NCI-H82 (cell line): ENCODE measurements at places on chromosomes 13 and 19.

- no peak for DNase-seq
These were observed 394.3 kb downstream of the PCDH17 start for GRCh38 chr13:58025821-58026220.

DNA sequence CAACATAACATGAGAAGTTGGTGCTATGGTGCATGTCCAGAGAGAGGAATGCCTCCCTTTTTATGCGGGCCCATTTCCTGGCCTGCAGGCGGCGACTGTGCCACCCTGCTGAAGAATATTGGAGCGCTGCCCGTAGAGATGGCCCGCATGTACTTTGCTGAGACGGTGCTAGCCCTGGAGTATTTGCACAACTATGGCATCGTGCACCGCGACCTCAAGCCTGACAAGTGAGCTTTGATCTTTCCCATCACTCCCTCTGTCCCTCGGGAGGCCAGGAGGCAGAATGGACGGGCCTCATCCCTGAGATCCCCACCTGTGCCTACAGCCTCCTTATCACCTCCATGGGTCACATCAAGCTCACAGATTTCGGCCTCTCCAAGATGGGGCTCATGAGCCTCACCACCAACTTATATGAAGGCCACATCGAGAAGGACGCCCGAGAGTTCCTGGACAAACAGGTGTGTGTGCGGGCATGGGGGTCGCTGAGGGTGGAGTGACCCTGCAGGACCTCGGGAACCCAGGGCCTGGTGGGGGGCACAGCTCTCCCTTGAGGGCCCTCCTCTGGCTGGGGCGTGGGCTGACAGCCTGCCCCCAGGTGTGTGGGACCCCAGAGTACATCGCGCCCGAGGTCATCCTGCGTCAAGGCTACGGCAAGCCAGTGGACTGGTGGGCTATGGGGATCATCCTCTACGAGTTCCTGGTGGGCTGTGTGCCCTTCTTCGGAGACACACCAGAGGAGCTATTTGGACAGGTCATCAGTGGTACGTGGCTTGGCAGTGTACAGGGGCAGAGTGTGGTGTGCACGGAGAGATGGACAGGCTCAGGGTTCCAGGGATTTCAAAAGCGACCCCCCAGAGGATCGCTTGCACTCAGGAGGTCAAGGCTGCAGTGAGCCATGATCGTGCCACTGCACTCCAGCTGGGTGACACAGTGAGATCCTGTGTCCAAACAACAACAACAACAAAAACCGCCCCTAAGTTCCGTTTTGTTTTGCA, 16.2 kb downstream of the DNASE2 start:
- DNase-seq, result no peak

- DNase-seq, result no peak
These were observed 303.1 kb downstream of the PCDH9 start for GRCh38 chr13:66926851-66927524.

DNA sequence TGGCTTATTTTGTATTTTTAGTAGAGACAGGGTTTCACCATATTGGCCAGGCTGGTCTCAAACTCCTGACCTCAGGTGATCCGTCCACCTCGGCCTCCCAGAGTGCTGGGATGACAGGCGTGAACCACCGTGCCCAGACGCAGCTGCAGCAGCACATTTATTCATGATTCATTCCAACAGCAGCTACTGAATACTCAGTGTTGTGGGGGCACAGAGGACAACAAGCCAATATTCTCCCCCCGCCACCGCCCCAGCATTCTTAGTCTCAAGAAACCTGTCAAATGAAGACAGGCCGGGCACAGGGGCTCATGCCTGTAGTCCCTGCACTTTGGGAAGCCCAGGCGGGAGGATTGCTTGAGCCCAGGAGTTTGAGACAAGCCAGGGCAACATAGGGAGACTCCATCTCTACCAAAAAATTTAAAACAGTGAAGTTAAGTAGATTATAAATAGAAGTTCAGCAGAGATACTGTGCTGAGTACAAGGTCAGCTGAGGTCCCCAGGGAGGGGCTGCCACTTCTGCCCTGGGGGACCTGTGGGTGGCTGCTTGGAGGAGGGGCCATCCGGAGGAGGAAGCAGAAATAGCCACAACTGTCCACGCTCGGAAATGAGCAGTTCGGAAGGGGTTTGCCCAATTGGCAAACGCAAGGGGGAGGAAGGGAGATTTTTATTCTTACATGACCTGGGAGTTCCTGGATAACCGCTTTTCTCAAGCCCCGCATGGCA, 4.3 kb downstream of the DOT1L start:
- no peak for DNase-seq

GRCh38 chr13:99501848-99502301, 603 bp downstream of the TM9SF2 start:
- DNase-seq, result peak; percentile 59

DNA sequence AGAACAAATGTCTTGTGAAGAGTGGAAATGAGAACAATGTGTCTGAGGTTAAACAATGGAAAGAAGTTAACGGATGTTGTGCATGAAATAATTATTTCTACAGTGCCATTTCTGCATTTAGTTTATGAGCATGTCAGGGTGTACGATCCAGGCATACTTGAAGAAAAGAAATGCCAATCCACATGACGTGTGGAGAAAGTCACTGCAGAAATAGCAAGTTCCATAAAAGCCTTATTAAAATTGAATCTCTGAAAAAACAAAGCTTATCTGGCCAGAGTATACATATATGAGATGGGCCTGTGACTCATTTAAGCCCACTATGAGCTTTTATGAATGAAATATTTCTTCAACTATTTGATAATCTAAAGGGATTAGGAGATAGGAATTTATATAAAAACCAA, 426.1 kb downstream of the EFNB2 start:
- DNase-seq, result no peak

GRCh38 chr13:109009756-109010155, 380.3 kb downstream of the MYO16 start:
- no peak for DNase-seq

GRCh38 chr13:34419755-34420154, 522.3 kb upstream of the NBEA start:
- DNase-seq, result peak; percentile 9

DNA sequence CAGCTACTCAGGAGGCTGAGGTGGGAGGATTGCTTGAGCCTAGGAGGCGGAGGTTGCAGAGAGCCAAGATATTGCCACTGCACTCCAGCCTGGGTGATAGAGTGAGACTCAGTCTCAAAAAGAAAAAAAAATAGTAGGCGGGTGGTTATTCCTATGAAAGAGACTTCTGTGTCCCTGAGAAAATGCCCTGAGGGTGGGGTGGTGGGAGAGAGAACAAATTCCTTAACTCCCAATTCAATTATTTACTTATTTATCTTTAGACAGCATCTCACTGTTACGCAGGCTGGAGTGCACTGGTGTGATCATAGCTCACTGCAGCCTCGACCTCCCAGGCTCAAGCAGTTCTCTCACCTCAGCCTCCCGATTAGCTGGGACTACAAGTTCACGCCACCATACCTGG, 10.3 kb upstream of the EEF2 start:
- DNase-seq, result no peak

GRCh38 chr13:83450591-83450990, 431.7 kb downstream of the SLITRK1 start:
- DNase-seq, result no peak

GRCh38 chr13:30074431-30074830, 224.0 kb upstream of the UBL3 start:
- DNase-seq, result no peak

DNA sequence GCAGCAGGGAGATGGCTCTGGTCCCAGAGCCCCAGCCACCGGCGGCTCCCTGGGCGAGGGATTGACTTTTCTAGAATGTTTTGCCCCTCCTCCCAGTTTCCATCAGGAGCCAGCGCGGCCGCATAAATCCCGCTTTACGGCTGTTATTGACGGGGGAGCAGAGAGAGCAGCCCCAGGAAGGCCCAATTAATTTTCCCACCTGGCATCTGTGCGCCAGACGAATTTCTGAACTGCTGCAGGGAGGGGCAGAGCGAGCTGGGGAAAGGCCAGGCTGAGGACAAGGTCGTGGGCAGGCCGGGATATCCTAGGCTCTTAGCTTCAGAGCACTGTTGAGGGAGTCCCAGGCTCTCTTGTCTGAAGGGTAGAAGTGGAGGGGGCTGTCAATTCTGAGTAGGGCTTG, 24.7 kb downstream of the ZNRF4 start:
- peak; percentile 62 for DNase-seq

DNA sequence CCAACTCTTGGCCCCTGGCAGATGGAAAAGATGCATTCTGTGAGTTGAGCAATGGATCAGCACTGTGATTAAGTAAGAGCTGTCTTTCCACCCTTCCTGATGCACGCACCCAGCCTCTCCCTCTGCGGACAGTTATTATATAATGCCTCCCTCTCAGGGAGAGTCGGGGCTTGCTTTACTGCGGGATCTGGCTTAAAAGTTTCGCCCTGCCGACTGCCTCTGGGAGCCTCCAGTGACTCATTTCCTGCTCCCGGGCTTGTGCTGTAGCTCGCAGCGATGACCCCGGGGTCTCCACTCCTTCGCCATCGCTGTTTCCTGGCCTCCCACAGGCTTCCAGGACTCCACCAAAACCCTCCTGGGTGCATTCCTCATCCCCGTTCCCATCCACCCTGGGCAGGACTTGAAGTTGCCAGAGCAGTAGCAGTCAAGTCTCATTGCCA, 107.4 kb upstream of the SLC7A1 start:
- DNase-seq, result peak; percentile 93

GRCh38 chr13:23715092-23715761, 145.0 kb downstream of the TNFRSF19 start:
- peak; percentile 62 for DNase-seq

DNA sequence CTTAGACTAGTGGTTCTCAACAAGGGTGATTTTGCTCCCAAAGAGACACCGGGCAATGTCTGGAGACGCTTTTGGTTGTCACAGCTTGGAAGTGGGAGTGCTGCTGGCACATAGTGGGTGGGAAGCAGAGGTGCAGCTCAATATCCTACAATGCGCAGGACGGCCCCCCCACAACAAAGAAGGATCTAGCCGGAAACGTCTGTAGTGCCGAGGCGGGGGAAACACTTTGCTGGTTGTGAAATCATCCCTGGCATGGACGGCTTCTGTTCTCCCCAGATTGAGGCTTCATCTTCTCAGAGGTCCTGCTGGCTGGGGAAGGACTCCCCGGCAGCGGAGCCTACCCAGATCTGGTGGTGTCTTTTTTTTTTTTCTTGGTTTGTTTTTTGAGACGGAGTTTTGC, 13.4 kb upstream of the SYT5 start:
- no peak for DNase-seq

DNA sequence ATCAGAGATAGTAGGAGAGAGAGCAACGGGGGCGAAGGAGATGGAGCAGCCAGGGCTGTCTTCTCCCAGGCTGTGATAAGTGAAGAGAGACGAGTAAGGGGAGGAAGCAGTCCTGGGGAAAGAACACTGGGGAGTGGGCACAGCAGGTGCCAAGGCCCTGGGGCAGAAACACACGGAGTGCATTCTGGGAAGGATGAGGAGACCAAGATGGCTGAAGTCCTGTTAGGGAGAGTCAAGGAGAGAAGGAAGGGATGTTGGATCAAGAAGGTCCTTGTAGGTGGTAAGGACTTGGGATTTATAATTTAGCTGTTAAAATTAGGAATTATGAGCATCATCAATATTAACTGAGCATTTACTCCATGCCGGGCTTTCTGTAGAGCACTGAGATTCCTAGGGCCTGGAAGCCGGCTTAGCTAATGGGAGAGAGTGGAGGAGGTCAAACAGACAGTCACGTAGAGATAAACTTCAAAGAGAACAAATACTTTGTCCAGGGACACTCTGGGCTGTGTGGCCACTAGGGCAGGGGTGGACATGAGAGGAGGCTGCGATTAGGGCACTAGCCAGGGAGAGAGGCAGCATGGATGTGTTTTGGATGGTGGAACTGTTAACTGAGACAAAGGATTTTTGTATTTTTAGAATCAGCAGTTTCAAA, 134.2 kb upstream of the PEG3 start:
- DNase-seq, result no peak

DNA sequence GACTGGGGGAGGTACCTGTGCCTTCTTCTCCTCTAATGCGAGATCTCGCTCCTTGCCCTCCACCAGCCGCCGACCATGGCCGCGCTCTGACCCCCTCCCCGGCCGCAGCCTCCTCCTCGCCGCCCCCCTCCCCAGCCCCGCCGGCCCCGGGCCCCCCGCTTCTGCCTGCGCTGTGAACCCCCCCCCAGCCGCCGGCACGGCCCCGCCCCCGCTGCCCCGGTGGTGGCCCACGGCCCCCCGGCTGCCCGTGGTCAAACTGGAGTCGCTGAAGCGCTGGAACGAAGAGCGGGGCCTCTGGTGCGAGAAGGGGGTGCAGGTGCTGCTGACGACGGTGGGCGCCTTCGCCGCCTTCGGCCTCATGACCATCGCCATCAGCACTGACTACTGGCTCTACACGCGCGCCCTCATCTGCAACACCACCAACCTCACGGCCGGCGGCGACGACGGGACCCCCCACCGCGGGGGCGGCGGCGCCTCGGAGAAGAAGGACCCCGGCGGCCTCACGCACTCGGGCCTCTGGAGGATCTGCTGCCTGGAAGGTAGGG, at the start of gene CACNG8:
Gene CACNG8, plus strand, starts transcription at position 51 of the 545 bp plus-strand sequence.
- no peak for DNase-seq

DNA sequence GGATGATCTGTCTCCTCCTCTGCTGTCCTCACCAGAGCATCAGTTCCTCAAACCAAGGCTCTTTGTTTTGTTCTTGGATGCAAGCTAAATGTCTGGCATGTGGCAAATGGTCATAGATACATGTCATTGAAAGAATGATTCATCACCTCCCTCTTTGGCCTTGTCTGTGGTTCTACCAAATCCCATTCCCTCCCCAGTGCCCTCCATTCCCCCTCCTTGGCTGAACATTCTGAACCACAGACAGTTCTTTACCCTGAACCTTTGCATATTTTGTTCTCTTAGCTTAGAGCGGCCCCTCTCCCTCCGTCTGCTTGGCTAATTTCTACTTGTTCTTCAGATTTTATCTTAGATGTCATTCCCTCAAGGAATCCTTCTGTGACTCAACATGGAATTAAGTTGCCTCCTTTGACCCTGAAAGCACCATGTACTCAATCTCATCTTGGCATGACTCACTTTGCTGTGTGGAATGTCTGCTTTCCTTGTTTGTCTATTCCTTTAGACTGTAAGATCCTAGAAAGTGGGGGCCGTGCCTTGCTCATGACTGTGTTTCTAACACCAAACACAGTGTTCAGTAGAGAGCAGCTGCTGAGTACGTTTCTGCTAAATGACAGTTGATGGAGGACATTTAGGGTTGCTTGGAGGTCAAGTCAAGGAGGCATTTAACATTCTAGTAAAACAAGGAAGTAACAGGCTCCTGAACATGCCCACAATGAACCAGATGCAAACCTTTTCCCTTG, 8.1 kb downstream of the ALOX5AP start:
- DNase-seq, result no peak
